Glutamatergic neuron (in vitro differentiated cells): ENCODE measurements at places on chromosomes 16 and 17.

GRCh38 chr17:64003526-64004121 lies 5.5 kb downstream of the PRR29 start:
- no peak for DNase-seq

DNA sequence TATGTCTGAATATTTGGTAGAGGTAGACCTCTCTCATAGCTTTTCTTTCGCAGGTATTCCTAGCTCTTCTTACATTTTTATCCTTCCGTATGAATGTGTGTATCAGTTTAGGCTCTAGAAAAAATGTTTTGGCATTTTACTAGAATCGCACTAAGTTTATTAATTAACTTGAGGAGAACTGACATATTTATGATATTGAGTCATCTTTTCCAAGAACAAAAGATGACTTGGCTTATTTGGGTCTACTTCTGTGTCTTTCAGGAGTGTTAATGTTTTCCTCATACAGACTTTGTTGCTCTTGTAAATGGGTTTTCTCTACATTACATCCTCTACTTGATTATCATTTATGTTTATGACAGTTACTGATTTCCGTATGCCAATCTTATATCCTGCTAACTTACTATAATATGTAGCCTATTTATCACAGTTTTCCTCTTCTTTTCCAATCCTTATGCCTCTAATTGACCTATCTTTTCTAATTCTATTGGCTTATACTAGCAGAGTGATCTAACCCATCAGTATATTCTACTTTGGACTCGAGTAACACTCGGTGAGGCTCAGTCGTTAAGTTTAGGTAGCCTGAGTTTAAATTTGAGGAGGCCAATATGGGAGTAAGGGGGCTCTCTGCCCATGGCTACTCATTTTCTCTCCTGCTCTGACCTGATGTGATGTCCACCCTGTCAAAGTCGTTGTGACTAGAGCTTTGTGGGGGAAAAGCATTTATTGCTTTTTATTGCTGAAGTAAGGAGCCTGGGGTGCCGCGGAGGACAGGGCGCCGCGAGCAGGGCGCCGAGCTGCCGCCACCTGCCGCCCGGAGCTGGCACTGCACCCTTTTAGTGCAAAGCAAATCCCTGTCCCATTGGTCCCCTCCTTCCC lies 20.0 kb downstream of the ST6GALNAC1 start:
- DNase-seq = peak; percentile 88

GRCh38 chr17:32542186-32542585 lies 55.4 kb downstream of the CDK5R1 start:
- no peak for DNase-seq

DNA sequence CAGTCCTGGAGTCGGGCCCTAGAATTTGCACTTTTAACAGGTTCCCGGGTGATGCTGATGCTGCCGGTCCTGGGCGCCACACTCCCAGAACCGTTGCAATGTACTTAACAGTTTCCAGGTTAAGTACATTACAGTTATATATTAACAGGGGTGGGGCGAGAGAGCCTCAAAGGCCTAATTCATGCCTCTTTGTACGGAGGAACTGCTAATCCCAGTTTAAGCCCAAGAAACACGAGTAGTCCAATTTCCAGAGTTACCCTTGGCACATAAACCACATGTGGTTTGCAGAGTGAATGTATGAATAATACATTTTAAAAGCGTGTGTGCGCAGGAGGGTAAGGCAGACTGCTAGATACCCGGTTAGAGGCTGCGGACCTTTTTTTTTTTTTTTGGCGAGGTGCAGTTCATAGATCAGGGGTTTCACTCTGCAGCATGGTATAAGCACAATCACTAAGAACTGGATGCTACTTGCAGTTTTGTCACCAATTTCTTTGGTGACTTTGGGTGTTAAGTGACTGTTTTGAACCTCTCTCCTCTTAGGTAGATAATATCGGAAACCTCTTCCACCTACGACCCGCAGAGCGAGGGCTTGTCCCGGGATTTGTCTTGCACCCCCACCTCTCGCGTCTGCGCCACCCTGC lies 713 bp downstream of the COX11 start:
- no peak for DNase-seq

DNA sequence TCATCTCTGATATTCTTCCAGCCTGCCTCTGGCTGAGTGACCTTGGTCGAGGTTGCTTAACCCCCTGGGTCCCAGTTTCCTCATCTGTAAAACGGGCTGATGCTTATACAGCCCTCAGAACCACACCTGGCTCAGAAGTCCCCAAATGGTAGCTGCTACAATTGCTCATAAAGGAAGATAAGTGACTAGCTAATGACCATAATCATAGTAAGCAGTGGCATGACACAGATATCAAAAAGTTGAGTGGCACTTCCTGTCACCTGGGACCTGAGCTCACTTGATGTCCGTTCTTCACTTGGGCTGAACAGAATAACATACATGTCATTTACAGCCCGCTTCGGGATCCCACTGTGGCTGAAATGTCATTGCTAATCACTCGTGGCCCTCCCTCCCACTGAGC lies 1.8 kb downstream of the MGRN1 start:
- no peak for DNase-seq

GRCh38 chr17:4968486-4969046 lies 949 bp upstream of the SPAG7 start:
- peak; percentile 64 for DNase-seq

DNA sequence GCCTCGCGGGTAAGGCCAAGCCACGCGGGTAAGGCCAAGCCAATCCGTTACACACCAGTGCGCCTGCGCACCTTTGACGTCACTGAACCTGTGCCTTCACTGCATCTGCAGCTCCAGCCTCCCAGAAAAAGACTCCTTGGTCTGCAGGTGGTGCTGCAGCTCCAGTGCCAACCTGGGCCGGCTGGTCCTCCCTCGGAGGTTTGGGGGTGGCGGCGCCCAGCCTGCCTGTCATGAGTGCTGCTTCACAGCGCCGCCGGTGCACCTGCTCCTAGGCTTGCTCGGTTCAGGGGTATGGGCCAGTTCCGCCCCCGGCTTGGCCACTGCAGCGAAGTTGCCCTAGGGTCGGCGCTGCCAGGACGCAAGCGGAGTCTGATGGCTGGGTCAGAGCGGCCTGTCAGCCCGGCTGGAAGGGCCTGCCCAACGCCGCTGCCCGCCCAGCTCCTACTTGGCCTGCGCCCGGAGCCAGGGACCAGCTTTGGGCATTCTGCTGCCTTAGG lies 146.6 kb downstream of the USP22 start:
- DNase-seq = no peak

DNA sequence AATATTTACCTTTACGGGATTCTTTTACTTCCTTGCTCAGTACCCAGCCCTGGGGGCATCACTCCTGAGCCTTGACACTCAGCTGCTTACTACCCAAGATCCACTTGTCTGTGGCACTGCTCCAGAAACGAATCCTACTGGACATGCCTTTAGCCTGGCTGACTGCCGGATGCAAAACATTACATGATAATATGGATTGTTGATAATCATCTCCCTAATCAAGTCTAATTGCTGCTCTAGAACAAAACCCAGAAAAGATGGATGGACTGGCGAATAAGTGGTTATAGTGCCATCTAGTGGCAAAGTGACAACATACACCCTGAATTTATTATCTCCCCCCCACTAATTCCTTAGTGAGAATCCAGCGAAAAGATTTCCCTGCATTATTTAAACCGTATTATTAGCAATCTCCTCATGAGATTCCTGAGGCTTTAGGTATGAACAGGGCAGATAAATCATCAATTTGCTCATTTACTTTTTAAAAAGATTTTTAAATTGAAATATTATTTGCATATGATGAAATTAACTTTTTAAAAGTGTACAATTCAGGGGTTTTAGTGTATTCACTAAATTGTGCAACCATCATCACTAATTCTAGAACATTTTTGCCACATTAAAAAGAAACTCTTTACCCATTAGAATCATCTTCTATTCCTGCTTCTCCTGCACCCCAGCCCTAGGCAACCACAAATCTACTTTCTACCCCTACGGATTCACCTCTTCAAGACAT lies 61.6 kb downstream of the RGS9 start:
- DNase-seq = no peak

DNA sequence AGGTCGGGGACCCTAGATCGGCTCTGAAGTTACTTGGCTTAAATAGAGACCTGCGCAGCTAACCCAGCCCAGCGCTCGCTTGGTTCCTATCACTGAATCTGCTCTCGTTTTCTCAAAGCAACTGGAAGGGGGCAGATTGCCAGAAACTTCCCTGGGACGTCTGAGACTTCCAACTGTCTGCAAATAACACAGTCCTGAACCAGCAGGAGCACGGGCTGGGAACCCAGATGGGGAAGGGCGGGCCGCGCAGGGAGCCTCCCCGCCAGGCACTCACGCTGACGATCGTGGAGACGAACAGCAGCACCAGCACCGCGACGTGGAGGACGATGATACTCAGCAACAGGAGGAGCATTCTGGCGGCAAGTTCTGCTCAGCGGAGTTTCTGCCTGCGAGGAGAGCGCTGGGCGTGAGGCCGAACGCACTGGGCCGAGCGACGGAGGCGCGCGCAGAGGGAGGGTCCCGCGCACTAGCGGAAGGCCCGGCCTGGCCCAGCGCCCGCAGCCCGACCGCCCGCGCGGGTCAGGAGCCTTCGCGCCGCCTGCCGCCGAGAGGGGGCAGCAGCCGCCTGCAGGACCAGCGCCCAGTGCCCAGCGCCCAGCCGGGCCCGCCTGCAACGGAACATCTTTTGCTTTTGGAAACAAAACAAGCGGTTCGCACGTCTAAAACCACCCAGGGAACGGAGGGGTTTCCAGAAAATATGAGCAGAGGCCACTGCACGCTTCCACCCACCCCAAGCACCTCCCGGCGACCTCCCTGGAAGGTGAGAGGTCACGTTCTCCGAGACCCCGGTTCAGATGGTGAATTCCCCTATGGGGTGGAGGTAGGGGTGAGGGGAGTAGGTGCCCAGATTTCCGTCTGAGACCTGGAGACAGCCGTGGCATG lies 4.5 kb downstream of the PMP22 start:
- peak; percentile 88 for DNase-seq

DNA sequence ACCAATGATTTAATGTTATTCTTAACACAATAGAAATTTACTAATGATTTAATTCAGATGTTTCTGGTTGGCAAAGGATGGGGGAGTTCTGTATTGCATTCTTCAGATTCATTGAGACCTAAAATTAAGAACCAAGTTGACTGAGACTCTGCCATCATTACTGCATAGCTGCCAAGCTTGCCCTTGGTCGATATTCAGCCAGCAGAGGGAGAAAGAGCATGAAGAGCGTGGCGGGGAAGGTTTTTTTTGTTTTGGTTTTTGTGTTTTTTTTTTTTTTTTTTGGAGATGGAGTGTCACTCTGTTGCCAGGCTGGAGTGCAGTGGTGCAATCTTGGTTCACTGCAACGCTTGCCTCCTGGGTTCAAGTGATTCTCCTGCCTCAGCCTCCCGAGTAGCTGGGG lies 659.4 kb upstream of the EEF2KMT start:
- no peak for DNase-seq

DNA sequence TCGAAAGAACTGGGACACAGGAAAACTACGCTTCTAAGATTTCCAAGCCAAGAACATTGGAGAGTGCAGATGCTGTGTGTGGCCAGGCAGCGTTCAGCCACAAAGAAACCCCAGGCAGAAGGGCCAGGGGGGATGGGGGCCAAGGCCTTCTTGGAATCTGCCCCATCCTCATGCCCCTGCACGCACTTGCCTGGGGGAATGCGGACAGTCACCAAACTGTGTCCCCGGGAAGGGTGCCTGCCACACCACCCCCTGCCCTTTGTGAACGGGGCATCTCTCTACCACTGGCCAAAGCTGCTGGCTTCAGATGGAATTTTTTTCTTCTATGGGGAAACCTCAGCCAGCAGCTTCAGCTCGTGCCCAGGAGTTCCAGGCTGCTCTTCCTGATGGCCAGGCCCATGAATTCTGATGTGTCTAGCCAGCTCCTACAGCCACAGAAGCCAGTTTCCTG lies 32.0 kb upstream of the DNAH17 start:
- no peak for DNase-seq

DNA sequence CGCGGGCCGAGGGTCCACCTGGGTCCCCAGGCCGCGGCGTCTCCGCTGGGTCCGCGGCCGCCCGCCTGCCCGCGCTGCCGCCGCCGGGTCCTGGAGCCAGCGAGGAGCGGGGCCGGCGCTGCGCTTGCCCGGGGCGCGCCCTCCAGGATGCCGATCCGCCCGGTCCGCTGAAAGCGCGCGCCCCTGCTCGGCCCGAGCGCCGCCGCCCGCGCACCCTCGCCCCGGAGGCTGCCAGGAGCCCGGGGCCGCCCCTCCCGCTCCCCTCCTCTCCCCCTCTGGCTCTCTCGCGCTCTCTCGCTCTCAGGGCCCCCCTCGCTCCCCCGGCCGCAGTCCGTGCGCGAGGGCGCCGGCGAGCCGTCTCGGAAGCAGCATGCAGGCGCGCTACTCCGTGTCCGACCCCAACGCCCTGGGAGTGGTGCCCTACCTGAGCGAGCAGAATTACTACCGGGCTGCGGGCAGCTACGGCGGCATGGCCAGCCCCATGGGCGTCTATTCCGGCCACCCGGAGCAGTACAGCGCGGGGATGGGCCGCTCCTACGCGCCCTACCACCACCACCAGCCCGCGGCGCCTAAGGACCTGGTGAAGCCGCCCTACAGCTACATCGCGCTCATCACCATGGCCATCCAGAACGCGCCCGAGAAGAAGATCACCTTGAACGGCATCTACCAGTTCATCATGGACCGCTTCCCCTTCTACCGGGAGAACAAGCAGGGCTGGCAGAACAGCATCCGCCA lies 504 bp downstream of the FOXC2 start:
- DNase-seq = peak; percentile 26

DNA sequence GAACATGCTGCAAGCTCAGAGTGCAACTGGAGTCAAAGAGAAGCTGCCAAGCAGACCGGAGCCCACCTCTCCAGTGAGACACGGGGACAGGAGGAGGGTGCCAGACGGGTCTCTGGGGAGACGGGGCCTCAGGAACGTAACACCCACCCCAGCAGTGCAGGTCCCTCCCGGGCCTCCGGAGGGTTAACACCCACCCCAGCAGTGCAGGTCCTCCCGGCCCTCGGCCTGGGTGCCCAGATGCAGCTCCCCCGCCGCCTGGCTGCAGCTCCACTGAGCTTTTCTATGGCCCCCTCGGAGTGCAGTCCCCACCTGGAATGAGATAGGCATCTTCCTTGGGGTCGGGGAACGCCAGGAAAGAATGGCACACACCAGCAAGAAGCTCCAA lies 89.9 kb downstream of the ZNF778 start:
- no peak for DNase-seq

GRCh38 chr16:29975134-29975538 lies 1.5 kb downstream of the TAOK2 start:
- DNase-seq = no peak

DNA sequence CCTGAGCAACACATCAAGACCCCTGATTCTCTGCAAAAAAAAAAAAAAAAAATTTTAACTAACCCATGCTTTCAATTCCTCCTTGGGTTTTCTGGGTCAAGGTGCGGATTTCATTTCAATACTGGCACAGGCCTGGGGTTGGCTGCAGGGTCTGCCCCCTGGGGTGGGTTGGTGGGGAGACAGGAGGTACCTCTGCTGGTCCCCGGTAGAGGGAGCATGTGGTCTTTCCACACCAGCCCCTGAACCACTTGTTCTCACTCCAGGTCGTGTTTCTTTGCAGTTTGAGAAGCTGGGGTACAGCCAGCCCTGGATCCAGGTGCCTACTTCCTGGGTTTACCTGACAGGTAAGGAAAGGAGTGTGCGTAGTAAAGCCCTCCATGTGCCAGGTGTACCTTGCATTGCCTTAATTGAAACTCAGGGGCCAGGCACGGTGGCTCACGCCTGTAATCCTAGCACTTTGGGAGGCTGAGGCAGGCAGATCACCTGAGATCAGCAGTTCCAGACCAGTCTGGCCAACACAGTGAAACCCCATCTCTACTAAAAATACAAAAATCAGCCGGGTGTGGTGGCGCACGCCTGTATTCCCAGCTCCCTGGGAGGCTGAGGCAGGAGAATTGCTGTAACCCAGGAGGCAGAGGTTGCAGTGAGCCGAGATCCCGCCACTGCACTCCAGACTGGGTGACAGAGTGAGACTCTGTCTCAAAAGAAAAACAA lies 21.8 kb downstream of the SDR42E2 start:
- no peak for DNase-seq
